Activated T-cell treated with anti-CD3 and anti-CD28 coated beads, Interleukin-2, amount 50 U/mL, for 72 hours (primary cell): ENCODE measurements at places on chromosomes 12 and 14. TPM values are rescaled to one million over a fixed set of nuclear protein-coding genes. Genes with fewer than 3 reads are reported as not detected.

DNA sequence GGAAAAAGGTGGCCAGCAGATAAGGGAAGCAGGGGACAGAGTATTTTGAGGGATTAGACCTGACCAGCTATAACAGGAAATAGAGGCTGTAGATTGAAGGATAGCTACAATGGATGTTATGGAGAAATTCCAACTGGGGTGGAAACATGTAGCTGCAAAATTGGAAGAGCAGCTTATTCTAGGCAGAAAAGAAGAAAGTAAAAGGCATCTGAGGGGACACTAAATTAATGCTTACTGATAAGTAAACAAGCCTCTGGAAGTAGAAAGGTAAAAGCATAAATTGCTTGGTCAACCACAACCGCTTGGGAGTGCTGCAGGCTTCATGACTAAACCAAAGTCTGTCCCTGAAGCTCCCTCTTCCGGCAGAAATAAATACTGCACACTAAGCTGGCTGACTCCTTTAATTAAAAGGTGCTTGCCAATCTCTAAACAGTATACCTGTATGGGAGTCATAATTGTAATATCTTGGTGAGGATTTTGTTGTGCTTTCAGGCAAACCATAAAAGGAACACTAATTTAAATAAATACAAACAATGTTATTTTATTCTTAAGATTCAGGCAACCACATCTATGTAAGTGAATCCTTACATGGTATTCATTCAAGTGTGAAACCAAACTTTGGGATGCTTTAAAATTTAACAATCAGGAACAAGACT is 7.7 kb downstream of the UBC start:
- peak; percentile 93 for DNase-seq
- H3K4me1 ChIP-seq, result peaks cover 43% of the 10 kb centered on the region
- H3K4me3 ChIP-seq, result no peak overlapping the region
- H3K36me3 ChIP-seq, result peaks cover 10% of the 10 kb centered on the region

DNA sequence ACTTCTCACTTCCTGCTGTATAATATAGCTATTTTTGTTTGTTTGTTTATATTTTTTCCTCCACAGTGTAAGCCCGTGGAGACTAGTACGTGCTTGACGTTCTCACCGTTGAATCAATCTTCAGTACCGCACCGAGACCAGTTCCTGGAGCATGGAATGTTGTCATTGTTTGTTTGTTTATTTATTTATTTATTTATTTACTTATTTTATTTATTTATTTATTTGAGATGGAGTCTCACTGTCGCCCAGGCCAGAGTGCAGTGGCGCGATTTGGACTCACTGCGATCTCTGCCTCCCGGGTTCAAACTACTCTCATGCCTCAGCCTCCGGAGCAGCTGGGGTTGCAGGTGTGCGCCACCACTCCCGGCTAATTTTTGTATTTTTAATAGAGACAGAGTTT is 506.6 kb upstream of the TMEM132C start:
- no peak overlapping the region for H3K4me3 ChIP-seq
- H3K27ac ChIP-seq, result no peak overlapping the region
- H3K27me3 ChIP-seq, result no peaks in the 10 kb centered on the region
- DNase-seq, result no peak
- H3K4me1 ChIP-seq, result no peaks in the 10 kb centered on the region

- H3K36me3 ChIP-seq, result no peaks in the 10 kb centered on the region
- H3K4me3 ChIP-seq, result no peak overlapping the region
Measured at GRCh38 chr12:81181691-81182090, 103.8 kb downstream of the ACSS3 start.

DNA sequence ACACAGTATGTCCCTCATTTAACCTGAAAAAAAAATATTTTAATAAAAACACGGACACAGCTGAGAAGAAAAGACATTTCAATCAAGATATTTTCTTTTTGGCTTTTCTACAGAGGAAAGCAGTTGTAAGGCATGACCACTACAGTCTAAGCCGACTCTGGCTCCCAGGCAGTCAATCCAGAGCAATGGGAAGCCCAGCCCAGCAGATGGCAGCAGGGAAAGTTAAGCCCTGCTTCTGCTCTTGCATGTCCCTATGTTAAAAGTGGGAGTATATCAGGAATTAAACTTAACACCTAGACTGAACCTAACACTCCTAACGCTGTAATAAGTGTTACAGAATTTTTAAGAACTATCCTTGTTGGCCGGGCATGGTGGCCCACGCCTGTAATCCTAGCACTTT is 19.5 kb upstream of the HAL start:
- peaks cover 13% of the 10 kb centered on the region for H3K36me3 ChIP-seq
- no peaks in the 10 kb centered on the region for H3K4me1 ChIP-seq
- DNase-seq, result no peak
- no peaks in the 10 kb centered on the region for H3K27me3 ChIP-seq
- no peak overlapping the region for H3K27ac ChIP-seq

DNA sequence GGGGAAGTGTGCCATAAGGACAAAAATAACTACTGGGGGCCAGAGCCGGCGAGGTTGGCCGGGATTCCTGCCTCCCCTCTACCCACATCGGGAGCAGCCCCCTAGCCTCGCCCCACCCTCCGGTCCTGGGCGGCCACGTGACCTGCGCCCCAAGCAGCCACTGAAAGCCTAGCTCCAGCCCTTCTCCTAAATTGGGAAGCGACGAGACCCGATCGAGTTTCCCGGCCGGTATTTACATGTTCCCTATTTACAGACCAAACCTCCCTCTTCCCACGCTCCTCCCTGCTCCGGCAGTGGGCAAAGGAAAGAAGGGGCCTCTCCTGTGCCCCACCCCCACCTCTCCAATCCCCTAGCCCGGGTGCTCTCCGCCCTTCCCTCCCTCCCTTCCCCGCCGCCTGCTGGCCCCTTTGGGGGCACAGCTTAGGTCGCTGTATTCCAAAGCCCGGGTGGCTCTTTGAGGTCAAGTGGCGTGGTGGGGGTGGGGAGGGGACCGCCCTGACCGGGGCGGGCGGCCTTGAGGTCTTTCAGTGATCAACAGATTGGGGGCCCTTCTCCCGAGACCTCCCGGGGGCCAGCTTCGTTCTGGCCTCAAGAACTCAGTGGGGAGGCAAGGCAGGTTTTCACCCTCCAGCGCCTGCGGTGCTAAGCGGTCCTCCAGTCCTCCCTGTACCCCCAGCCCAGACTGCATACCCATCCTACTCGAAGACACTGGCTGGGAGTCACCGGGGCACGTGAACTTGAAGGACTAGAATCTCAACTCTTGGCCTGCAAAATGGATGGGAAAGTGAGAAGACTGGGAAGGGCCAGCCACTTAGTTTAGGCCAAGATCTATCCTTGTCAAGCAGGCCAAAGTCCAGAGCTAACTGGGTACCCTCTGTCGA is 6.3 kb upstream of the CTDSP2 start:
- H3K4me3 ChIP-seq, result peak overlapping the region; percentile 39
- H3K27ac ChIP-seq, result no peak overlapping the region
- no peaks in the 10 kb centered on the region for H3K36me3 ChIP-seq
- DNase-seq, result no peak
- H3K27me3 ChIP-seq, result peaks cover 18% of the 10 kb centered on the region

GRCh38 chr12:104695453-104696148 is 238.9 kb downstream of the CHST11 start:
- peak overlapping the region; percentile 94 for H3K27ac ChIP-seq
- peak; percentile 92 for DNase-seq
- H3K4me1 ChIP-seq, result peaks cover 81% of the 10 kb centered on the region
- peak overlapping the region; percentile 62 for H3K4me3 ChIP-seq
- H3K27me3 ChIP-seq, result no peaks in the 10 kb centered on the region
- peaks cover 17% of the 10 kb centered on the region for H3K36me3 ChIP-seq

DNA sequence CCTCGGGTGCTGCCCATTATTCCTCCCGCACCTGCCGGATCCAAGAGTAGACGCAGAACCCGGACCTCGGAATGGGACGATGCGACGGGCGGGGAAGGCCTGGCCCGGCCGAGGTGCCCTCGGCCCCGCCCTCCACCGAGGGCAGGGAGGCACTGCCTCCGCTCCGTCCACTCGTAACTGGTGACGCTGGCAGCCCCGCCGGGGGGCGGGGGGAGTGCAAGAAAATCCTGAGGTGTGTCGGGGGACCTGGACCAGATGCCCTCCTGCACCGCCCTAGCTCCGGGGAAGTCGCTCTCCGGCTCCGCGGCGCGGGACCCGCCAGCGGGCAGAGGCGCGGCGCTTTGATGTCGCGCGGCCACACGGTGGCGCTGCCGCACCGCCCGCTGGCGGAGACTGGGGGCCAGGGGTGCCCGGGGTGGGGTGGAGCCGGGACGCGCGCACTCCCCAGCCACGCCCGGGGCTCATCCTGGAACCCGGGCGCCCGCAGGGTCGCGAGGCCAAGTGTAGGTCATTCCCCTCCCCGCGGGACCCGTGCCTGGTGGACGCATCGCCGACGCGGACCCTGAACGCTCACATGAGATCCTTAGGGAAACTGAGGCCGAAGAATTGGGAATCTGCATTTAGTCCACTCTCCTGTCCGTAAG is 202.8 kb downstream of the TTC8 start:
- H3K4me3 ChIP-seq, result peak overlapping the region; percentile 73
- H3K4me1 ChIP-seq, result no peaks in the 10 kb centered on the region
- no peaks in the 10 kb centered on the region for H3K36me3 ChIP-seq
- peaks cover 78% of the 10 kb centered on the region for H3K27me3 ChIP-seq

DNA sequence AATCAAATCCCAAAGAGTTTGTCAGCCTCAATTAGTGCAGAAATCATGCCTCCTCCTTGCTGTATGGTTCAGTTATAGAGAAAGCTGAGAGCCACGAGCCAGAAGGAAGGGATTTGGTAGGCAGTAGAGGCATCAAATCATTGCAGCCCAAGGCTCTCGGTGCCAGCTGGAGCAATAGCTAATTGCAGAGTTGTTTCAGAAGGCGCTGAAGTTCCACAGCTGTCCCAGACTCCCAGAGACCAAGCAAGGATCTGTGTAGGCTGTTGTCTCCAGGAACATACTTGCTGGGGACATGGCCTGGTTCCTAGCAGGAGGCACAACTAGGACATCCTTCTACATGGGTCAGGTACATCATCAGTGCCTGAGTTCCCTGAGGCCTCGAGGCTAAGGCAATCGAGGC is 80.4 kb upstream of the WSCD2 start:
- no peak for DNase-seq
- H3K36me3 ChIP-seq, result no peaks in the 10 kb centered on the region
- no peak overlapping the region for H3K4me3 ChIP-seq
- peaks cover 11% of the 10 kb centered on the region for H3K4me1 ChIP-seq
- no peak overlapping the region for H3K27ac ChIP-seq
- H3K27me3 ChIP-seq, result peaks cover 48% of the 10 kb centered on the region

DNA sequence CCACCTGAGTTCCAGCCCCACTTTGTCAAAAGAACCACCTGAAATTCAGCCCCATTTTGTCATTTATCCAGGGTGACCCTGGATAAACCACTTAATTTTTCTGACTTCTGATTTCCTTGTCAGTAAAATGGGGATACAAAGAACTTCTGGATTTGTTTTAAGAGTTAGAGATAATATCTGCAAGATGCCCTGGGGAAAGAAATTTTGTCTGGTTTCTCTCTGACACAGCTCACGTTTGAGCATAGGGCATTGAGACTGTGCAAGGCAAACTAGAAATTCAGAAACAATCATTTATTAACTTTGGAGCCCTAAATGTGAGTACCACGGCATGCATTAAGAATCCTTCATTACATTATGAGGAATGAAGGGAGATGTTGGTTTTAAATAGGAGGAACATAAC is 37.2 kb downstream of the TMTC2 start:
- H3K4me1 ChIP-seq, result no peaks in the 10 kb centered on the region
- no peaks in the 10 kb centered on the region for H3K27me3 ChIP-seq
- H3K4me3 ChIP-seq, result no peak overlapping the region
- H3K27ac ChIP-seq, result no peak overlapping the region

- H3K36me3 ChIP-seq, result no peaks in the 10 kb centered on the region
- no peaks in the 10 kb centered on the region for H3K4me1 ChIP-seq
- no peak overlapping the region for H3K4me3 ChIP-seq
Measured at GRCh38 chr14:66070542-66071319, 415.4 kb upstream of the CCDC196 start.

DNA sequence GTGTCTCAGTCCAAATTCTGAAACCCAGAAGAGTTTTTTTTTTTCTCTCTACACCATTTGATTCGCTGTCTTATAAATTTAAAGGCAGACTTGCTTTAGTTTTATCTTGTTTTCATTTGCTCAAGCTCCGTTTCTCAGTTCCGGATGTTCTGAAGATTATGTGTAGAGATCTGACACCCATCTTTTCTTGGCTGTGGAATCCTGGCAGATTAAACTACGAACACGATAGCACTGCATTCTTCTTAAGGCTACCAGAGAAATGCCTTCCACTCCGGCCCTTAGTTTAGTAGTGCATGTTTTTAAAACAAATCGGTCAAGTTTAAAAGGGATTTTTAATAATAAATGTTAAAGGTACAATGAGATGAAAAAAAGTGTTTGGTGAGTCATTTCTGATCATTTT is 106.4 kb downstream of the LMO3 start:
- no peak for DNase-seq
- H3K4me3 ChIP-seq, result no peak overlapping the region
- no peak overlapping the region for H3K27ac ChIP-seq
- H3K36me3 ChIP-seq, result no peaks in the 10 kb centered on the region

- no peak overlapping the region for H3K27ac ChIP-seq
- peaks cover 6% of the 10 kb centered on the region for H3K27me3 ChIP-seq
- no peaks in the 10 kb centered on the region for H3K4me1 ChIP-seq
- DNase-seq, result no peak
- H3K4me3 ChIP-seq, result no peak overlapping the region
Measured at GRCh38 chr14:60679566-60680258, 30.4 kb upstream of the SIX1 start.

- DNase-seq, result no peak
- H3K36me3 ChIP-seq, result peaks cover 47% of the 10 kb centered on the region
- H3K4me3 ChIP-seq, result peak overlapping the region; percentile 63
- H3K27ac ChIP-seq, result peak overlapping the region; percentile 98
- no peaks in the 10 kb centered on the region for H3K27me3 ChIP-seq
- H3K4me1 ChIP-seq, result peaks cover 64% of the 10 kb centered on the region
Measured at GRCh38 chr12:118034429-118035189, 18.1 kb downstream of the RFC5 start.

GRCh38 chr12:16148938-16149337 is 128.5 kb downstream of the SLC15A5 start:
- no peak overlapping the region for H3K4me3 ChIP-seq
- DNase-seq, result no peak
- H3K4me1 ChIP-seq, result no peaks in the 10 kb centered on the region
- no peaks in the 10 kb centered on the region for H3K27me3 ChIP-seq

DNA sequence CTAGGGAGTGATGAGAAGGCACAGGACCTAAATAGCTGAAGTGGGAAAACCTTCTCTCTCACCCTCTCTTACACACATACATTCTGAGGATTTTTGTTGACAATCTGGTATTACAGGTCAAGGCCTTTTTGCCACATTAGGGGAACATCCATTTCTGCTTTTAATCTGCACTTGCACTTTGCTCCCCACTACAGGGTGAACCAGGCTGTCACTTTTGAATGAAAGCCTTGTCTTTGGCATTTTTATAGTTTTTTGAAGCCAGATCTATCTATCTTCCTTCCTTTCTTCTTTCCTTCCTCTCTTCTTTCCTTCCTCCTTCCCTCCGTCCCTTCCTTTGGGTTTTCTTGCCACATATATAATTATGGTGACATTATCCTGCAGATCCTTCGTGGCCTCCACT is 165.9 kb upstream of the OTX2 start:
- no peak for DNase-seq
- H3K27me3 ChIP-seq, result peaks cover 21% of the 10 kb centered on the region
- no peaks in the 10 kb centered on the region for H3K36me3 ChIP-seq
- no peak overlapping the region for H3K27ac ChIP-seq
- no peaks in the 10 kb centered on the region for H3K4me1 ChIP-seq

GRCh38 chr12:120800665-120801064 is 75.0 kb downstream of the ACADS start:
- H3K4me1 ChIP-seq, result peaks cover 74% of the 10 kb centered on the region
- H3K36me3 ChIP-seq, result peaks cover 29% of the 10 kb centered on the region
- DNase-seq, result no peak
- H3K27ac ChIP-seq, result peak overlapping the region; percentile 97
- H3K27me3 ChIP-seq, result no peaks in the 10 kb centered on the region
- H3K4me3 ChIP-seq, result peak overlapping the region; percentile 75

Gene NEUROD4
- total RNA-seq, result not detected

Gene PPP1R1A
- not detected for total RNA-seq

Gene TAS2R9
- not detected for total RNA-seq

Gene RNFT2
- 11.5 TPM for total RNA-seq
